Stimulated activated naive CD8-positive, alpha-beta T cell treated with anti-CD3 and anti-CD28 coated beads, Interleukin-15, Interleukin-2, amounts not matched to agents 100 U/mL and 50 U/mL, for 24 hours (primary cell): ENCODE measurements at places on chromosomes 7 and 10.

- no peak for DNase-seq
Observed at GRCh38 chr10:32155075-32155516, 98.9 kb upstream of the KIF5B start.

- no peak for DNase-seq
Observed at GRCh38 chr10:69892406-69892805, 90.7 kb downstream of the COL13A1 start.

DNA sequence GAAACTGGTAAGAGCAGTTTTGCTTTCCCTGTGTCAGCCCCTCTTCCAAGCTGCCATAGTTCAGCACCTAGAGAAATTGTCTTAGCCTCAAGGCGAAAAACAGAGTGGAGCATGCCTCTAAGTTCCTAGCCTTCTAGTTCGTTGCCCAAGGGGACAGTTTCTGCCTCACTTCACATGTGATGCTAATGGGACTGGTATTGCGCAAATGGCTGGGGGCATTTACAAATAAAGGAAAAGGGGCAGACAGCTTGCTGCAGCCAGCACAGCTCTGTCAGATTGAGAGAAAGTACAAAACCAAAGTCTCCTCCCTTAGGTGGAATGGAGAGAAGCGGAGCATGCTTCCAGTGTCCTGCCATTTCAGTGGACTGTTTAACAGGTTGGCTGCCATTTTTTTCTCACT is 567.7 kb downstream of the ETV1 start:
- no peak for DNase-seq

GRCh38 chr7:155402941-155403340 is 55.0 kb upstream of the EN2 start:
- DNase-seq, result no peak

DNA sequence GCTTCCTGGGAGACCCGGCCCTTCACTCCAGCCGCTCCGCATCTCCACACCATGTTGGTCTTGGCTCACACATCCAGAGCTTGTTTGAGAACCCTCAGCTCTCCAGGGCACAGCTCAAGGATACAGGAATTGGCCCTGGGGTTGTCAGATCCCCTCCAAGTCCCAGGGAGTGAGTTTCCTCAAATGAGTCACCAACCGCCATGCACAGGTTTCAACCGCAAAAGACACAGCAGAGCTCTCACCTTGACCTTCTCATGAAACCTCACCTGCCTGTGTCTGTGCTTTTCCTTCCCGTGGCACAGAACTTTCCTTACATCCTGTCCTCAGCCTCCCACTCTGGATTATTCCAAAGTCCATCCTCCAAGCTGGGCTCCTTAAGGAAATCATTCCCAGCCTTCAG is 20.6 kb downstream of the AZGP1 start:
- no peak for DNase-seq

- DNase-seq, result no peak
Observed at GRCh38 chr10:76436981-76437380, 1005.6 kb downstream of the LRMDA start.

- no peak for DNase-seq
Observed at GRCh38 chr10:35215107-35215506, 88.5 kb downstream of the CREM start.

DNA sequence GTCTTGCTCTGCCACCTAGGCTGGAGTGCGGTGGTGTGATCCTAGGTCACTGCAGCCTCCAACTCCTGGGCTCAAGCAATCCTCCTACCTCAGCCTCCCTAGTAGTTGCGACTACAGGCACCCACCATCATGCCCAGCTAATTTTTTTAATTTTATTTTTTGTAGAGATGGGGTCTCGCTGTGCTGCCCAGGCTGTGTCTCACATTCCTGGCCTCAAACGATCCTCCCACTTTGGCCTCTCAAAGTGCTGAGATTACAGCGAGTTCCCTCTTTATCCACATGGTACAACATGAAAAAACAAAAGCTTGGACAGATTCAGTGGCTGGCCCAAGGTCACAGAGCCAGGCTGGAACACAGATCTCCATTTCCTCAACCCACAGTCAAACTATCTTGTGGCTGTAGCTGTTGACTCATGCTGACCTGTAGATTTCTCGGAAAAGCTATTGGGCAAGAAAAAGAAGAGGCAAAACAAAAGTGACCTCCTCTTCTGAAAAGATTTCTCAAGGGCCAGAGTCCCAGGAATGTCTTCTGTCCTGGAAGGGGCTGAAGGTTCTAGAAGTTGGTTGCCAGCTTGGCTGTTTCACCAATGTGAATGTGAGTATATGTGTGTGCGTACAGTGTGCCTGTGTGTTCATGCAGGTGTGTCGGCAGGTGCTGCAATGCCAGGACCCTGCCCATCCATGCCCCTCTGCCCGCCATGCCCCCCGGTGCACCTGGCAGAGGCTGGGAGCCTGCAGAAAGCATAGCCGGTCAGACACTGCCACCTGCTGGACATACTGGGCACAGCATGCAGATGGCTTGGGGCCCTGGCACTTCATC is 28.4 kb downstream of the TMEM130 start:
- DNase-seq, result peak; percentile 79

- no peak for DNase-seq
Observed at GRCh38 chr7:34036972-34037792, 131.8 kb downstream of the BMPER start.

- DNase-seq, result no peak
Observed at GRCh38 chr10:921471-922414, 9.8 kb downstream of the LARP4B start.

DNA sequence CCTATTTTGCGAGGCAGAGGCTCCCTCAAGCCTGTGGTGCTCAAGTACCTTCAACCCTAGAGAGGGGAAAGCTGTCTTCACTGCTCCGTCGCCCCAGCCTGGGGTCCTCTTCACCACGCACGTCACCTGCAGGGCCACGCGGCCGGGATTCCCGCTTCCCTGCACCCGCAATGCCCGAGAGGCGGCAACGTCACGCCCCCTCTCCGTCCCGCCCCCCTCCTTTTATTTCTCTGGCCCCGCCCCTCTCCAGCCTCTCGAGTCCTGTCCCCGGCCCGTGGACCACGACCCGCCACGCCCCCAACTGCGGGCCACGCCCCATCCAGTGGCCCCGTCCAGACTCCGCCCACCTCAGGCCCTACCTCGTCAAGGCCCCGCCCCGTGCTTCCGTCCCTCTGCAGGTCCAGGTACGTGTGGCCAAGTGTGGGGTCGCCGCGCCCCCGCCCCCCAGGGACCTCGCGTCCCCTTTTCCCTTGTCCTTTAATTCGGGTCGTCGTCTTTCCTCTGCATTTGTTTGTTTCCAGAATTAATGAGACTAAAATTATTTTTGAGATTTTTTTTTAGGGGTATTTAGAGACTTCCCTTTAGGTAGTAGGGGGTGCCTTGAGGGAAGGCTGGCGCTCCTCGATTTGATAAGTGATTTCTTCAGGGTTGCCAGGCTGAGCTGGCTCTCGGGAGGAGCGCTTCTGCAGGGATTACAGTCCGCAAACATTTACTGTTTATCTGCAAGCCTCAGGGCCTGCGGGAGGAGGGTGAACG is 69.8 kb upstream of the BAIAP2L1 start:
- DNase-seq, result peak; percentile 42

DNA sequence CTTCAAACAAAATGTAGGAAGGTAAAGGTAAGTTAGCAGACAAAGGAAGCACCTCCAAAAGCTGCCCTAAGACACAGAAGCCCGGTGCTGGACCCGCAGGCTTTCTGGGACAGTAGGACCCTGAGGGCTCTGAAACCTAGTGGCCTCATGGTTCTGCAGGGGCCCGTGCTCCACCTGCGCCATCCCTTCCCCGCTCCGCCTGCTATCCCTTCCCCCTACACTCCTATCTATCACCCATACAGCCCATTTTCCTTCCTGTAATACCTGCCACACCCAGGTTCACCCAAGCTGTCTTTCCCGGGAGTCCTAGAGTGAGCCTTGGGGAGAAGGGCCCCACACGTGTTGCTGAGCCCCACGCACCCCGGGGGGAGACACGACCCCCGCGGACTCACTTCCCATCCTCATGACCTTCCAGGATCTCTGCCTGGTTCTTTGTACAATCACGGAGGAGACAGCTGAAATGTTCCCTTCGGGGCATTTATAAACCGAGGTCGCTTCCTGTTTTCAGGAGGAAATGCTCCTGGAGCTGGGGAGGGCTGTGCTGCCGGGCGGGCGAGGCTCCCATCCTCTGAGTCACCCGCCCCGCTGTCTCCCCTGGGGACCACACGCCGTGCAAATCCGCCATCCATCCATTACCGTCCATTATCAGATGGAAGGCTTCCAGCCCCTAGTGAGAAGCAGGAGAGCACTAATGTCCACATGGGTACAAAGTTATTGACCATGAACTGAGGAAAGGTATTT is 251.7 kb upstream of the PITRM1 start:
- no peak for DNase-seq

GRCh38 chr7:123054357-123055133 is 59.0 kb upstream of the TAS2R16 start:
- no peak for DNase-seq

DNA sequence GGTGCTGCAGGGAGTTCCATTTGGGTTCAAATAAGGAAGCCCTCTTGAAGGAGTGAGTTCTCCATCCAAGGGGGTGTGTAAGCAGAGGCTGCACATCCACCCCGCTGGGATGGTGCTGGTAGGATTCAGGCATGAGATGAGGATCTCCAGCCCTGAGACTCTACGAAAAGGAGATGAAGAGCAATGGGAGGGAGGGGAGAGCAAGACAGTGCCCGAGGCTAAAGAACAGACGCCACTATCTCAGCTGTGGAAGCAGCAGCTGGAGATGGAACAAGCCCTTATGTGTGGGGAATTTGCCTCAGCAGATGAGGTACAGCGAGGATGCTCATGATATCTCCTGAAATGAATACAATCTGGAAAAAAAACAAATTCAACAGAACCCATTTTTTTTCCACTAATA is 28.1 kb upstream of the MYL10 start:
- DNase-seq, result no peak

- DNase-seq, result no peak
Observed at GRCh38 chr7:145737617-145738016, 379.0 kb upstream of the CNTNAP2 start.

DNA sequence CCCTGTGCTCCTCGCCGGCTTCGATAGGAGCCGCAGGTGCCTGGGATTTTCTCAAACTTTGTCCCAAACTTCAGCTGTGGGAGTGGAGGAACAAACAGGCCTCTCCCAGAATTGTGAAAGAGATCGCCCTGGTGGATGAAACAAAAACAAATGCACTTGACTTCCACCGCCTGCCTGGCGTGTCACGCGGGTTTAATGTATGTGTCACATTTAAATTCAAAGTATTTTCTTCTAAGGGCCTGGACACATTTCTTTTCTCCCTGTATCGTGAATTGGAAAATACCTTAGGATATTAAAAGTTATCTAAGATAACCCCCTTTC is 694 bp upstream of the WASL start:
- no peak for DNase-seq

- DNase-seq, result no peak
Observed at GRCh38 chr10:79031723-79032122, 37.0 kb upstream of the ZMIZ1 start.

DNA sequence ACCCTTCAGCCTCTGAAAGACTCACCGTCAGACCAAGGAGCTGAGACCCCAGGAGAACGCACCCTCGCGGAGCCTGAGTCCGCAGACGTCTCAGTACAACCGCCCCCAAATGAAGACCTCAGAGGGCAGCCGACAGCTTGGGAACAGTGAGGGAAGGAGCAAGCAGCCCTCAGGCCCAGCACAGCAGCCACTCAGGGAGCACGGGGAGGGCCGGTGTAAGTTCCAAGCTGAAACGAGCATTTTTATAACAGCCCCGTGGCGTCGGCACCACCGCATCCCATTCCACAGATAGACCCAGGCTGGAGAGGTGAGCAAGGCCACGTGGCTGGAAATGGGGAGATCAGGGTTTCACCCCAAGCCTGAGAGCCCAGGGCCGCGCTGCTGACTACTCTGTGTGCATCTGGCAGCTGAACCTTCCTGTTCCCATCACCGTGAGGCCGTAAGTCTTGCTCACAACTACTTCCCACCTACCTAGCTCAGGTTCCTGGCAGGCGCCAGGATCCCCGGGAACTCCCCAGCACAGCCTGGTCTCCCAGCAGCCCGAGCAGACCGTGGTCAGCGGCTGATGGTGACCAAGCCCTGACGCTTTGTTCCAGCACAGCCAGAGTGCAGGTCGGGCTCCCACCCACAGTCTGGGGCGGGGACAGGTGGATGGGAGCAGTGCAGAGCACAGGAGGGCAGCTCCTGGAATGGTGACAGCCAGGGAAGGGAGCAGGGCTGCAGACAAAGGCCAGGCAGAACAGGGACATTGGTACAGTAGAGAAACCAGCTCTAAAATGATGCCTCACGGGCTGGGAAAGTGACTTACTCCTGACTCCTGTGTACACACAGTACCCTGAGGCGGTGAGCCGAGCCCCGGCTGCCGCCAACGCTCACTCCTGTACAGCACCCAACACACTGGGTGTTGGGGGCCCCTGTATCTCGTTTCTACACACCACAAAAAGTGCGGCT is 6.1 kb upstream of the NOM1 start:
- no peak for DNase-seq

DNA sequence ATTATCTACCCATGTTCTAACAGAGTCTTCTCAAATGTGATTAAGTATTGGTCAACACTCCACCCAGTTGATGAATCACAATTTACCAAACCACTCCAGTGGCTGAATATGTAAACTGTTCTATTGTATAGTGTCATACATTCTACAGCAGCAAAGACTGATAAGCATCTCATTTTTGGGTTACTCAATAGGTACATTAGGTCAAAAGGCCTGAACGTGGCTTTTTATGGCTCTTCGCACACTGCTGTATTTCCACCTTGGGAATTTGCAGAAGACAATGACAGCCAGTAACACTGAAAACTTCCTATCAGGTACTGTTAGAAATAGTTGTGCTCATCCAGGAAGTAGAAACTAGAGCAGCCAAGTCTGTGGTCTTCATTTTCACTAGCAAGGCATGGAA is 166.9 kb downstream of the GLI3 start:
- no peak for DNase-seq

DNA sequence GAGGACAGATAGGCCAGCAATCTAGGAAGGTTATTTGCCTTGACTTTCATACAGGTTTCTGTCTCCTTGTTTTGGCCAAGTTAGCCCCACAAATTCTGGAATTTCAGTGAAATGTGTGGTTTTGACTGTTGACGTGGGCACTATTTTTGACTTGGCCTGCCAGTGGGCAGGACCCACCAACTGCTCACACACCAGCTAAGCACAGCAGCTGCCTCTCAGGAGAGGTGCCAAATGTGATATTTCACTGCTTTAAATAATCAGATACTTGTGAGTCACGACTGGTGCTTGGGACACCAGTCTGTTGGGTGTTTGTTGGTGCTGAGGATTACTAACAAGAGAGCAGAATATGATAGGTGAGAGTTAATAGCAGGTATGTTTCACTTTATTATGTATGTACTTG is 409.7 kb upstream of the MTPN start:
- no peak for DNase-seq

DNA sequence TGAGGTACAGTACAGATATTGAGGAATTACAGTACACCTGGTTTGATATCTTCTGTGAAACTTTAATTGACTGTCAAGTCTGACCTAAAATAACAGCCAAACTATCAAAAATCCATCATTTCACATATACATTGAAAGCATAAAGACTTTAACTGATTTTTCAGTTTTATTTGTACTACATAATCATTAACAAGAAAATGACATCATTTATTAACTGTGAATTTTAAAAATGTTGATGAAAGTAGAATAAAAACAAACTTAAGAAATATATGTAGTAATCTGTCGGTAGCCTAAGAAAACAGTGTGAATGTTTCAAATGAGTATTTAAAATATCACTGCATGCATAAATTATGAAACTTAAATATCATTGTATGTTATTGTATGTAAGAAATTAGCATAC is 836.7 kb upstream of the GHITM start:
- no peak for DNase-seq

- no peak for DNase-seq
Observed at GRCh38 chr7:18235819-18236218, 208.2 kb upstream of the PRPS1L1 start.
